ENCODE measurements at places on chromosomes 5 and 9.

DNA sequence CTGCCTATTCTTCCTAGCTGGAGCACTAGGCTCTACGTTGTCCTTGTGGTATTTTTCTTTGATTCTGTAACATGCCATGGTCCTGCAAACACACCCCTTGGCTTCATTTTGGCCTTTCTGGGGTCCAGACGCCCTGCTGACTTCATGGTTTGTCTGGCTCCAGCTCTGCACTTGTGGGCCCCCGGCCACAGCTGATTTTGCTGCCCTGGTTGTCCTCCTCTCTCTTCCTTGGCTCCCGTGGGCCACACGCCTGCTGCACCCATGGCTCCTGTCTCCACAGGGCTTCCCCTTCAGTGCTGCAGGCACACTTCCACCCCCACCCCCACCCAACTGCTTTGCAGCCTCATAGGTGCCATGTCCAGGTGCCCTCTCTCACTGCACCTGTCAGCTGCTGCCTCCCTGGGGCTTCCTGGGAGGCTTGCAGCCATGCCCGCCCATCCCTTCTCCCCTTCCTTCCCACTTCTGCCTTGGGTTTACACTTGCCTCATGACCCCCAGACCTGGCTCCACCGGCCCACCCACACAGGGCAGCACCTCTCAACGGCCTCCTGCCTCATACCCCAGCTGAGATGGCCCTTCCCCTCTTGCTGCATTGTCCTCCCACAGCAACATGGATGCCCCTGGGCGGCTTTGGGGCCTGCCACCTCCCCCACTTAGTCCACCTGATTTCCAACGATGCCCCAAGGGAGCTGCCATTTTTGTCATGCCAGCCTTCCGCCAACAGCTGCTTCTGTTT, 25.6 kb downstream of the SLC6A3 start:
- DNase-seq, result peak; percentile 26

DNA sequence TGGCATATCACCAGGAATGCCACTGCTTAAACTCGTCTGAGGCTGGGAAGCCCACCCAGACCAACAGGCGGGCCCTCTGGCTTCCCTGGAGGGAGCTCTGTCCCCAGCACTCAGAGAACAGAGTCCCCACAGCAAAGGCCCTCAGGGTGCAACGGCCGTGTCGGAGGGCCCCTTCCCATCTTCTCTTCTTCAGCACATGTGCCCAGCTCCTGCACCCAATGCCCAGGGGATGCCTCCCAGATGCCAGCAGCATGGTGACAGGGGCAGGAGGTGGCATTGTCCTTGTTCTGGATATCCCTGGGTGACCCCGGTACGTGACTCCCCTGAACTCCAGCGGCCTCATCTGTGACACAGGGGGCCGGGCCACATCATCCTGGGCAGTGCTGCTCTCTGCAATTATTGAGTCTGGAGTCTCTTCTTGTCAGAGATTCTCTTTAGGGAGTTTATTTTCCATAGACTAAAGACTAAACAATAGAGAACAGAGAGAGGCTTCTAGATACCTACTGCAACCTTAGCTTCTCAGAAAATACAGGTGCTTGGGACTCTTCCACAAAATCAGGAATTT, 13.6 kb upstream of the OLFM1 start:
- no peak for DNase-seq

- DNase-seq, result no peak
Observed at GRCh38 chr5:147685993-147686392, 96.5 kb downstream of the JAKMIP2 start.

DNA sequence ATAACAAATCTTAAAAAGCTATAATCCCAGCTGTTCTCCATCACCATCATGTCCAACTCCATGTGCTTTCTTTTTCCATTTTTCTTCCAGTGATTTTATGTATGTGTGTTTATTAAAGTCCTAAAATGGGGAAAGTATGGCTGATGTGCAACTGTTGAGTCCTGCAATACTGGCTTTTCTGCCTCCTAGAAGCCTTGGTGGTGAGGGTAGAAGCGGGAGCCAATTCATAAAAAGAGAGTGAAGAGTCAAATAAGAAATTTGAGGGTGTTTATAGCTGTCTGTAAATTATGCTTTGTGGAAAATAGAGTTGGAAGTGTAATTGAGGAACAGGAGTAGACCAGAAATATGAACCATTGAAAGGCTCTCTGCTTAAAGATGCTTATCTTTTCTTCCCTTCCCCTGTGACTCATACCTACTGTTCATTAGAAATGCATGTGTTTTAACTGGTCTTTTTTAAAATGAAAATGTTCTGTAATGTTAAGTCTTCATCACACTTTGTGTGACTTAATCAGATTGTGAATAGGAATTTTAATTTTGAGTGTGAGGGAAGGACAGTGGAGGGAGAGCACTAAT, 80.1 kb downstream of the ZCCHC7 start:
- DNase-seq, result no peak

DNA sequence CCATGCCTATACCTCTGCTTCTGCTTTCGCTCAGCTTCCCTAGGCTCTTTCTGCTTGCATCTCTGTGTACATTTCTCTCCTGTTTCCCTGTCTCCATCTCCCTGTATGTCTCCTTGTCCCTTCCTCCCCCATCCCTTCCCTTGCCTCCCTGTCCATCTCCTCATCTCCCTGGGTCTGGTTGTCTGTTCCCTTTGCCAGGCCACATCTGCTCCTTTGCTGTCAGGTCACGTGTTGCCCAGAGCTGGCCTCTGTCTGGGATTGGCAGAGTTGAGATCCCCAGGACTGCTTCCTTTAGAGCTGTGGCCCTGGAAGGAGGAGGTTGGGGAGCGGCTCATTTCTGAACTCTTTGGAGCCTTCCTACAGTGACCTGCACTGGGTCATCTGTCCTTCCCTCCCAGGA, 31.8 kb upstream of the PTGS1 start:
- DNase-seq, result no peak
